GM03348 (cell line): ENCODE measurements at places on chromosomes 4 and X.

- DNase-seq, result no peak
Observed at GRCh38 chrX:7515681-7516413, 327.1 kb upstream of the VCX start.

DNA sequence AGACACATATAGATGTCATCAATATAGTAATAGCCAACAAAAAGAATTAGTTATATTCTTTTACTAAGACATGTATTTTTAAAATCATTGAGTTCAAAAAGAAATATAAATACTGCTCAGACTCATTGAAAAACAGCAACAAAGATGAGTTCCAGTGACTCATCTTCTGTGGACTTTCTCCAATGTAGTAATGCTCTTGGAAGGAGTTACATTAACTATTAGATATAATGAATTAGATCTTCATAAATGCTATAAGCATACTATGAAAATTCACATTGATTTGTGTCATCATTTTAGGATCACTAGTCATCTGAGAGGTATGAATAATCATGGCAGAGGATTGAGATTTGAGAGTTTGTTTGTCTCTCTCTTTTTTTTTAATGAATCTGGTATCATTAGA is 547.8 kb upstream of the PCDH7 start:
- no peak for DNase-seq

- peak; percentile 38 for DNase-seq
Observed at GRCh38 chr4:85787133-85787532, 312.2 kb downstream of the ARHGAP24 start.

DNA sequence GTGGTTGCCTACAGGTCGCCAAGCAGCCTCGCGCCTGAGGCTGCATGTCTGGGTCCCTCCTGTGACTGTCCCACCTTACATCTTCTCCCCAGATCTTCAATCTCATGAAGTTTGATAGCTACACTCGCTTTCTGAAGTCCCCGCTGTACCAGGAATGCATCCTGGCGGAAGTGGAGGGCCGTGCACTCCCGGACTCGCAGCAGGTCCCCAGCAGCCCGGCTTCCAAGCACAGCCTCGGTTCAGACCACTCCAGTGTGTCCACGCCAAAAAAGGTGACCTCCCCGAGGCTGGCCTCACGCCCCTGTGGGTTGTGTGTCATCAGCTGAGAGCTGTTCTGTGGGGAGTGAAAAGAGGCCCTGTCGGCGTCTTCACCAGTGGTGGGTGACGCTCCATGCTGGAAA is 24.9 kb upstream of the HGFAC start:
- no peak for DNase-seq

- DNase-seq, result peak; percentile 86
Observed at GRCh38 chrX:119398974-119399771, at the start of gene SLC25A43. Gene SLC25A43 (plus strand): TSS chrX:119399336. CDS start chrX:119399404, 68 bp downstream.

DNA sequence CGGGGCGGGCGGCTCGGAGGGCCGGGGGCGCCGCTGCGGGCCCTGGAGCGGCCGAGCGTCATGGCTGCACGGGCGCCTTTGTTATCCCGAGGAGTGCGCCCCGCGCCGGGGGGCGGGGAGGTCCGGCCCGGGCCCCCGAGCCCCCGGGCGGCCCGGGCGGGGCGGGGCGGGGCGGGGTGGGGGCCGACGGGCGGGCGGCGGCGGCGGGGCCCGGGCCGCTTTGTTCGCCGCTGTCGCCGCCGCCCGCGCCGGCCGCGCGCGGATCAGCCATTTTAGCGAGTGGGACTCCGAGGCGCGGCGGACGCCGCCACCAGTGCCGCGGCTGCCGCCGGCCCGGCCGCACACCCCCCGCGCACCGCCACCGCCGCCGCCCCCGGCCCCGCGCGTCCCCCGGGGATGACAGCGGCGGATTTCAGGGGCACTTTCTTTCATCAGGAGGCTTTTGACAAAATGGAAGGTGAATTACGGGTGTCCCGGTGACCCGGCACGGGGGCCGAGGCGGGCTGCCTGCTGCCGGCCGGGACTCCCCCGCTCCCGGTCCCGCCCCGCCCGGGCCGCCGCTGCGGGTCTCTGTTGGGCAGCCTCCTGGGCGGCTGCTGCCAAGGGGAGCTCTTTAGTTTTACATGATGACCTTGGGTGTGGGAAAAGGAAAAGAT is 1.2 kb downstream of the HMGB3 start:
- DNase-seq, result peak; percentile 29

DNA sequence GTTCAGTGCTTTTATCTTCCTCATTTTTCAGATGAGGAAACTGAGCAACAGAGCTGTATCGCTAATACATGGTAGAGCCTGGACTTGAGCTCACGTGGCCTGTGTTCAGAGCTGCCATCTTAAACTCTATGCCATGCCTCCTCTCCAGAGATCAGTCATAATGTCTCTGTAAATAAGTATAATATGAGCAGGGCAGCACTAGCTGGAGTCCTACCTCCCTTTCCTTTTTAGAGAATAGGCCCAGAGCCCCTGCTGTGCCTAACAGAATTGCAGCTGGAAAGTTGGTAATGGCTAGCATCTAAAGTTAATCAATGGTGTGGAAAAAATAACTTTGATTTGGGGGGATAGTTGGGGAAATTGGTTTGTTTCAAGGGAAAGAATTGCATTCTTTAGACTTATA is 20.4 kb downstream of the CASP6 start:
- DNase-seq, result no peak

- DNase-seq, result no peak
Observed at GRCh38 chr4:112153211-112153791, 8.0 kb downstream of the FAM241A start.

GRCh38 chrX:17039826-17040225 is 93.4 kb downstream of the REPS2 start:
- DNase-seq, result peak; percentile 23

DNA sequence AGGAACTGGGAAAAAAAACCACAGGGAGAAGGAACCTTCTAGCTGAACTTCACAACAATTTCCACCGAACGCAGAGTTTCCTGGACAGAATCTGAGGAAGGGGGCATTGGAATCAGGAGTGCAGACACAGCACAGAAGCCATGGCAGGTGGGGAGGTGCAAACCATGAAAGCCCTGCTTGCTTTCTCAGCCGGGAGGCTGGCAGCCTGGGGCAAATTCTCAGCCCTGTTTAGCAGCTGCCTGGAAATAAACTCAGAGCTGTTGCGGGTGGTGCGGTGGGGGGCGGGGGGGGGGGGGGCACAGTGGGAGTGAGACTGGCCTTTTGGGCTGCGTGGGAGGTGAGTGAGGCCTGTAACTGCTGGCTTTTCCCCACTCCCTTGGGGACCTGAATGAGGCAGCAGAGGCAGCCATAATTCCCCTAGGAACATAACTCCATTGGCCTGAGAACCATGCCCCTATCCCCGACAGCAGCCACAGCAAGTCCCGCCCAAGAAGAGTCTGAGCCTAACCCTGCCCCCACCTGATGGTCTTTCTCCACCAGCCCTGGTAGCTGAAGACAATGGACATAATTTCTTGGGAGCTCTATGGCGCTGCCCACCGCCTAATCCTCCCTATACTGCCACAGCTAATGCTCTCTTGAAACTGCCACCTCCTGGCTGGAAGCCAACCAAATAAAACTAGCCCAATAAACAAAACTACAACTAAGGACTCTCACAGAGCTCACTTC is 176.3 kb downstream of the FAM13A start:
- DNase-seq, result no peak

GRCh38 chr4:94758700-94759399 is 1.1 kb downstream of the BMPR1B start:
- no peak for DNase-seq

DNA sequence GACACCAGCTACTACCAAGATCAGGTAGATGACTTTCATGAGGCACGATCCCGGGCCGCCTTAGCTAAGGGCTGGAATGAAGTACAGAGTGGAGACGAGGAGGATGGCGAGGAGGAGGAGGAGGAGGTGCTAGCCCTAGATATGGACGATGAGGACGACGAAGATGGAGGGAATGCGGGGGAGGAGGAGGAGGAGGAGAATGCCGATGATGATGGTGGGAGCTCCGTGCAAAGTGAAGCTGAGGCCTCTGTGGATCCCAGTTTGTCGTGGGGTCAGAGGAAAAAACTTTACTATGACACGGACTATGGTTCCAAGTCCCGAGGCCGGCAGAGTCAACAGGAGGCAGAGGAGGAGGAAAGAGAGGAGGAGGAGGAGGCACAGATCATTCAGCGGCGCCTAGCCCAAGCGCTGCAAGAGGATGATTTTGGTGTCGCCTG is 481 bp downstream of the UTP3 start:
- peak; percentile 33 for DNase-seq

DNA sequence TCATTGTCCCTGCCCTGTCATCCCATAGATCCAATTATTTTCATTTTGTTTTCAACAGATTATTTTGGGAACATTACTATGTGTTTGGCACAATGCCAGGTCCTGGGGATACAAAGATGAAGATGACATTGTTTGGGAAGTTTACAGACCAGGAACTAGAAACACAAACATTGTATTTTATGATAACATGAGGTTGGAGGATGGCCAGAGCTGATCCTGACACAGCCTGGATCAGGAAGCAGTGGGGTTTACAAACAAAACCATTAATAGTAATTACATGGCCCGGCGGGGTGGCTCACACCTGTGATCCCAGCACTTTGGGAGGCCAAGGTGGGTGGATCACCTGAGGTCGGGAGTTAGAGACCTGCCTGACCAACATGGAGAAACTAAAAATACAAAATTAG is 29.9 kb downstream of the CLRN2 start:
- DNase-seq, result no peak

DNA sequence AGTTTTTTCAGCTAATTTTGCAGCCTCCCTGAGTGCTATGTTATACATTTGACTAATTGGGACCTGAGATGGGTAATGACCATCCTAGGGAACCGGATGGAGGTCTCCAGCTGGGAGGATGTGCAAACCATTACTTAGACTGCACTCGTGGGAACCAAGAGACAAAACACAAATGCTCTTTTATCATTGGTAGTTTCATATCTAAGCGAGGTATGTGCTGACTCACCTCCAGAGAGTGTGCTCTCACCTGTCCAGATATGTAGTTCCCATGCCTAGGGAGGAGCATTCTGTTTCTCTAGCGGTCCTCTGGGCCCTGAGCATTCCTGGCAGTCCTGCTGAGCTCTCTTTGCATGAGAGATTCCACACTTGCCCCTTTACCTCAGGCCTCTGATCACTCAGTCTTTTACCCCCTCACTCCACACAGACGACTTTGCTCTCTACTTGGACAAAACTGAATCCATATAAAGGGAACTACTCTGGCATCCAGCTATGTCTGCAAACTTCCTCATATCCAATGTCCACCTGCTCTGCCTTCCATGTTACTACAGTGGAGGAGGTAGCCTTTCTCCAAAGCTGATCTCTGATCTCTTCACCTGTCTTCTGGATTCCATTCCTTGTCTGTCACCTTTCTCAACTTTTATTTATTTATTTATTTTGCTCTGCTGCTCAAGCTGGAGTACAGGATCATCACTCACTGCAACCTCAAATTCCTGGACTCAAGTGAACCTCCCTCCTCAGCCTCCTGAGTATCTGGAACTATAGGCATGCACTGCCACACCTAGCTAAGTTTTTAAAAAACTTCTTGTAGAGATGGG is 88.4 kb downstream of the LRP2BP start:
- DNase-seq, result no peak

- DNase-seq, result no peak
Observed at GRCh38 chr4:77454858-77455257, 150.8 kb upstream of the CXCL13 start.

DNA sequence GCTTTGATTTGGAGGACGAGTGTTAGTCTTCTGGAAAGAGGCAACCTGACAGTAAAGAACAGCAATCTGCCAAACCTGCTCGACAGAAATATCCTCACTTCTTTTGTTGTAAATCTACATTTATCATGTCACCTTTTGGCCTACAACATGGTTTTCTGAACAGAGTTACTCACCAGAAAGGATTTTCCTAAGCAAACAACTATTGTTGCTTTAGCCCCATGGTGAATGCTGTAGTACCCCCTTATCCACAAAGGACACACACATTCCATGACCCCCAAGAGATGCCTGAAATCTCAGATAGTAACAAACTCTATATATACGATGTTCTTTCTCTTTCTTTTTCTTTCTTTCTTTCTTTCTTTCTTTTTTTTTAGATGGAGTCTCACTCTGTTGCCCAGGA is 42.7 kb downstream of the TMEM150C start:
- no peak for DNase-seq

DNA sequence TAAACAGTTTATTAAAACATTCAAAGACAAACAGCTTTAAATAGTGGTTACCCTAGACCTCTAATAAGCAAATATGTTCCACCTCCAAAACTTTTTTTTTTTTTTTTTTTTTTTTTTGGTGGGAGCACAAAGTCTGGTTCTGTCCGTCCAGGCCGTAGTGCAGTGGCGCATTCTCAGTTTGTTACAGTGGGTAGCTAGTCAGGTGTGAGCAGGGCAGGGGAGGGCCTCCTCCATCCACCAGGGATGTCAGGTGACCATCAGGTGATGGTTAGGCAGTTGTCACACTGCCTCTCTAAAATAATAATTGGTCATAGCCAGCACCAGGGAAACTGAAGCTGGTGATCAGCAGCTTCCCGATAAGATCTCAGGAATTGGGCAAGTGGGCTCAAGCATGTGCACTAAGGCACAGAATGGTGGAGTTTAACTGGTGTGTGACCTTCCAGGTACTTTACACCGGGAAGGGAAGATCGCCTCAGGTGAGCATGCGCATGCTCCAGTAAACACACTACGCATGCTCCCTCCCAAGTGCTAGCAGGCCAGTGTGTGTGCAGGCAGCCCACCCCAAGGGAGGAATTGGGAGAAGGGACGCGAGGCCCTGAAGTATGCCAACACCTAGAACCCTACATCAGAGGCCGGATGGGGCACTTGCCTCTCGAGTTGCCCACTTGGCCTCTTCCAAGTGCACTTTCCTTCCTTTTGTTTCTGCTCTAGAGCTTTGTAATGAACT is 27.2 kb downstream of the TNIP2 start:
- no peak for DNase-seq

- no peak for DNase-seq
Observed at GRCh38 chr4:48152259-48152658, 18.2 kb upstream of the TXK start.

- DNase-seq, result peak; percentile 72
Observed at GRCh38 chr4:87150498-87151261, 69.7 kb downstream of the KLHL8 start.

DNA sequence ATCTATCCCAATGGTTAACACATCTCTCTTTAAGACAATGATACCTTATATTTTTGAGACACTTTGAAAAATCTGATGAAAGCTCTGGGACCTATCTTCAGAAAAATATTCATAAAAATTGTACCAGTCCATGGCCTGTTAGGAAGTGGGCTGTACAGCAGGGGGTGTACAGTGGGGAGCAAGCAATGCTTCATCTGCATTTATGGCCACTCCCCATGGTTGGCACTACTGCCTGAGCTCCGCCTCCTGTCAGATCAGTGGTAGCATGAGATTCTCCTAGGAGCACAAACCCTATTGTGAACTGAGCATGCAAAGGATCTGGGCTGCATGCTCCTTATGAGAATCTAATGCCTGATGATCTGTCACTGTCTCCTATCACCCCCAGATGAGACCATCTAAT is 42.6 kb downstream of the C4orf51 start:
- DNase-seq, result no peak

GRCh38 chr4:82430964-82431745 is 765 bp downstream of the ENOPH1 start:
- peak; percentile 45 for DNase-seq

- no peak for DNase-seq
Observed at GRCh38 chr4:114420069-114420468, 178.5 kb upstream of the UGT8 start.
